ENCODE measurements at places on chromosomes 11 and 22.

DNA sequence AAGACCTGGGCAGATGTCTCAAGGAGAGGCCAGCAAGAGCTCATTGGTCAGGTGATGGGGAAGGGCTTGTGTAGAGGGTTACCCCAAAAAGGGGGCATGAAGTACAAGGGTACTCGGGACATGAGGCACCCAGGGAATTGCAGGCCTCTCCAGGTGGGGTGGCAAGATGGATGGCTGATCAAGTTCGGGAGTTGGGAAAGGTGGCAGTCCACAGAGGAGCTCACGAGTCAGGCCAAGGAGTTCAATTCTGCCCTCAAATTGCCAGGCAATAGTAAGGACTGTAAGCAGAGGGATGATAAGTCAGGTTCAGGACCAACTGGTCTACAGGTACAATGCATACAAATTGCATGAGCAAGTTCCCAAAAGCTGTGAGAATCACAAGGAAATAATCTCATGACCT lies 42.3 kb upstream of the SLC25A1 start:
- DNase-seq = no peak

- no peak for DNase-seq
Observed at GRCh38 chr11:122711831-122712381, 56.4 kb downstream of the UBASH3B start.

- no peak for DNase-seq
Observed at GRCh38 chr11:120462825-120463224, 48.7 kb upstream of the GRIK4 start.

DNA sequence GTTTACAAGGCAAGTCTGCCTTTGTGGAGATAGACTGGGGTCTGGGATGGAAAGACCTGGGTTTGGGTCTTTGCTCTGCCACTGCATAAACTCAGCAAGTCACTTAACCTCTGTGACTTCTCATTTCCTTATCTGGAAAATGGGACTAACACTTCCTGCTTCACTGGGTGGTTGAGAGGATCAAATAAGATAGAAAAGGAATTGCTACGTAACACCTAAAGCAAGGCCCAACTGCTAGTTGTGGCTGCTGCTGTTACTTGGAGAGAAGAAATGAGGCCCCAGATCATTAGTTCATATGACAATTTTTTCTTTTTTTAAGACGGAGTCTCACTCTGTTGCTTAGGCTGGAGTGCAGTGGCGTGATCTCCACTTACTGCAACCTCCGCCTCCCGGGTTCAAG lies 5.9 kb downstream of the PTPRJ start:
- no peak for DNase-seq

DNA sequence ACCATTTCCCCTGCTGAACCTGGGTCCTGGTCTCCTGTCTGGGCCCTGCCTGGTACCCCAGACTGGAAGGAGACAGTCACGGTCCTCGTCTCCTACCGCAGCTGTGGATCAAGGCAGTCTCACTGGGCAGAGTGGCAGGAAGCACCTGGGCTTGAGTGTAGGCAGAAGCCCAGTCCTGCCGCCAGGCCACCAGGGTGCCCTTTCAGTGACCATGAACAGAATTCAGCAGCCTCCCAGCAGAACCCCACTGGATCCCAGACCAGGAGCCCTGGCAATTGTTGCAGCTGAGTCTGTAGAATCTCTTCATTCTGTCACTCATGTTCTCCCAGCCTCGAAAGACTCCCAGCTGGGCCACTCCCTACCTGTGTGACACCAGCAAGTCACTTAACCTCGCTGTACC lies 25.5 kb upstream of the CREB3L1 start:
- DNase-seq = no peak

GRCh38 chr22:37336579-37336978 lies 54.3 kb downstream of the CYTH4 start:
- no peak for DNase-seq

DNA sequence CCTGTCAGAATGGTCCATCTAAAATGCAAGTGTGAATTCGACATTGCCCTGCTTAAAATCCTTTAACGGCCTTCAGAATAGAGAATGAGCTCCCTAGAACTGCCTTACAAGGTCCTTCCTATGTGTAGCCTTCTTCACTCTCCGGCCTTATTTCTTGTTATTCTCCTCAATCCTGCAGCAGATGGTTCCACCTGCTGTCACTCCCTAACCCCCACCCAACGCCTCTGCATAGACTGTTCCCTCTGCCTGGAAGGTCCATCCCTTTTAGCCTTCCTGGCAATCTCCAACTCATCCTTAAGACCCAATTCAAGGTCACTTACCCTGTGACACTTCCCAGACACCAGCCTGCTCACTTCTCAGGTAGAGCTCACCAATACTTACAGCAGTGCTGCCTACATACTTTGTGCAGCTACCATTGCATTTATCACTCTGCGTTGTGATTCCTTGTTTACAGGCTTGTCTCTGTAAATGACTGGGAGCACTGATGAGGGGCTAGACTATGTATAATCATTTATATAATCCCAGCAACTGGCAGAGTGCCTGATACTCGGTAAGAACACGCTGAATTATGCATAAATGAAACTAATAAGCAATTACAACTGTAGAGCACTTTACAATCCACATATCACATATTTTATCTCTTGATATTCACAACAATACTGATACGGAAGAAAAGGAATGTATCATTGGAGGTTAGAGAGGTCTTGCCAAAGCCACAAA lies 58.9 kb downstream of the CLPB start:
- DNase-seq = no peak

GRCh38 chr11:113952070-113952469 lies 22.8 kb upstream of the HTR3A start:
- DNase-seq = no peak

GRCh38 chr11:117333917-117334316 lies 6.3 kb downstream of the CEP164 start:
- DNase-seq = no peak

DNA sequence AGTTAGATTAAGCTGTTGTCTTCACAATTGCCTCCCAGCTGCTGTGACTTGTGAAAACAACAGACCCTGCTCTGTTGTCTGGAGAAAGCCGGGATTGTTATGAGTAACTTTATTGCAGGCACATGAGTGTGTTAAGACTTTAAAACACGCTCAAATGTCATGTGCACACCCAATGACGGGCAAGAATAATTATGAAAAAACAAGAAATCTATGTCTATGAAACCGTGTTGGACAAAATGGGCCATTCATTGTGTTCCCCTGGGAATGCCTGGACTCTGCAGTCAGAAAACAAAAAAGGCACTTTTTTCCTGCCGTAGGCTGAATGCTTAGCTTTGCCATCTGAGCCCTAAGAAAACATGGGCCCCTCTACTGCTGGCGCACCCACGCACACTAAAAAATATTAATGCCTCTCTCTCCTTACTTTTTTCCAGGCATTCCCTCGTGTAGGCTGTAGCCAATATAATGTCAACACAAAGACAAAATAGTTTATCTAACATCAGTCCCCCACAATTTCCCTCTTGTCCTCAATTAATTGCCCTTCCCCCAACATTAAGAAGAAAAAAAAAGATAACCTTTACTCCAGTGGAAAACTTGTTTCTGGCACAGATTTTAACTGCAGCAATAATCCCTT lies 207.9 kb downstream of the SOX6 start:
- peak; percentile 48 for DNase-seq

DNA sequence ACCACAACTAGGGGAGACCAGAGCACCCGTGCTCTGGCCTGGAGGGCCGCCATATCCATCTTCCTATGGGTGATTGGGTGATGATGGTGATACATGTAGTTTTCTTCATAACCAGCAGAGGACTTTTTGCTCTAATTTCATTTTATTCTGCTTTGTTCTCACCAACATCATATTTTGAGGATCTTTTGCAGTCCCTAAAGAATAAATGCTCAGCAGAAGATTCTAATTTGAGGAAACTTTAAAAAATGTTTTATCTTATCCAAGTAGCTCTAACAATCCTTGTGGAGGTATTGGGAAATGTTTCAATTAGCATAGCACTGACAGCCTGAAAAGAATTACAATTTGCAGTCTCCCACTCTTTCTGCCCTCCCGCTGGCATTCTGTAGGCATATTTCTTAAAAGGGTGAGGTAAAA lies 544.0 kb downstream of the NTM start:
- DNase-seq = peak; percentile 7

GRCh38 chr11:45890886-45891550 lies 5.6 kb downstream of the MAPK8IP1 start:
- no peak for DNase-seq

GRCh38 chr22:45413013-45413367 lies 409 bp downstream of the SMC1B start:
- DNase-seq = no peak
